Fibroblast of skin of right quadriceps (primary cell): ENCODE measurements at places on chromosomes 16 and 17.

GRCh38 chr16:72957303-72958277, 90.3 kb downstream of the ZFHX3 start:
- no peak for DNase-seq

- DNase-seq: no peak
These were observed 27.9 kb downstream of the SLFN12 start for GRCh38 chr17:35404360-35404759.

GRCh38 chr16:67948015-67948414, 4.1 kb upstream of the LCAT start:
- DNase-seq: no peak

- DNase-seq: peak; percentile 63
These were observed 893 bp downstream of the HCFC1R1 start for GRCh38 chr16:3022684-3023414.

GRCh38 chr16:88595101-88595500, 24.9 kb downstream of the ZC3H18 start:
- no peak for DNase-seq

DNA sequence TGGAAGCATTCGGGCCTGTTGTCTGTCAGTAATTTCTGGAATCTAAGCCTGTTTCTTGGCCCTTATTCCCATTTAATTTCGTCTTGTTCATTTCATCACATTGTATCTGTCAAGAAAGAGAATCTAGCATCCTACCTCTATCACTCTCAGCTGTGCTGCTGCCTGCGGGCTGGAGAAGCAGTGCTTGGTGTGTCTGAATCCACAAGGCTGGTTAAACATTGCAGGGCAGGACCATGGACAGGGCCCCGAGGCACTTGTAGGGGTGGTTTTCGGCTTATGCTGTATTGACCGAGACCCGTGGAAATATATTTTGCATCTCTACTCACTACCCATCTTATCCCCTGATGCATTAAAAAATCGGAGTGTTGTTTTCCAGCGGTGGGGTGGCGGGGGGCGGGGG, 3.1 kb downstream of the RAB11FIP4 start:
- peak; percentile 69 for DNase-seq

DNA sequence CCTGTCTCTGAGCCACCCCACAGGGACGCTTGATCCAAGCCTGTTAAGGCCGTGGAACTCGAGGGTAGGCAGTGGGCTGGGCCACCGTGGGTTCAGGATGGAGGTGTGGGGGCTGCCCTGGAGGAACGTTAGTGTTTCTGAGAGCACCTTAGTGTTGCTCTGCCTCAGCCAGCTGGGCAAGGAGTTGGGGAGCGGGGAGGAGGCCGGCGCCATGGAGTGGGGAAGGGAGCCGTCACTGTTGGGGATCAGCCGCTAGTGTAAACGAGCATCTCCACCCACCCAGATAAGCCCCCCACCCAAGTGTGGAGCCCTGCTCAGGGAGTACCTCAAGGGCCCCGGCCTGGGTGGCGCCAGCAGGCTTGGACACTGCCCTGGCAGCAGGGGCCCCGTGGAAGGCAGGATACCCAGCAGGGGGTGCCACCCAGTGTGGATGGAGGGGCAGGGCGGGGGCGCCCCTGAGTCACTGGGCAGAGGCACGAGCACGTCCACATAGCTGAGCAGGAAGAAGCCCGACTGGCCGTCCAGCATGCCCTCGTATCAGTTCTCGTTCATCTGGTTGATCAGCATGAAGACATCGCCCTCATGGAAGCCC, 98.6 kb downstream of the KPNA2 start:
- no peak for DNase-seq

GRCh38 chr17:14581186-14581830, 280.4 kb downstream of the HS3ST3B1 start:
- no peak for DNase-seq

DNA sequence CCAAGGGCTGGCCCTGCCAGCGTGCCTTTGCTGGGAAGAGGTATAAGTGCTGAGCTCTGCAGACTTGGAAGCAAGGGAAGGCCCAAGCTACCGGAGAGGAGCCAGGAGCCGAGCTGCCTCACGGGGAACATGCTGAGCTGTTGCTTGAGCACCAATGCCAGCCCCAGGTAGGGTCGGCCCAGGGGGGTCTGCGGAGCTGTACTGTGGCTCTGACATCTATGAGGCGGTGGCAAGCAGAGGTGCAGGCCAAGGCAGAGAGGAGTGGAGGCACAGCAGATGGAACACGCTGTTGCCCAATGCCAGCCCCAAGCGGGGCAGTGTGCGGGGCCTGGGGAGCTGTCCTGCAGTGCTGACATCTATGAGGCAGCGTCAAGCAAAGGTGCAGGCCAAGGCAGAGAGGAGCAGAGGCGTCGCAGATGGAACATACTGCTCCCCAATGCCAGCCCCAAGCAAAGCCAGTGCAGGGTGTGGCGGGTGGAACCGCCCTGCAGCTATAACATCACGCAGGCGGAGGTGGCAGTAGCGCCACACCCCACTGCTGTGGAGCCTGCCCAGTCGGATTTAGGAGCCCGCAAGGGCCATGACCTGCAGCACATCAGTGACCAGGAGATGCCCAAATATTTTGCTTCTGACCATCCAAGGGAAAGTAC, 10.0 kb downstream of the GGA2 start:
- no peak for DNase-seq

DNA sequence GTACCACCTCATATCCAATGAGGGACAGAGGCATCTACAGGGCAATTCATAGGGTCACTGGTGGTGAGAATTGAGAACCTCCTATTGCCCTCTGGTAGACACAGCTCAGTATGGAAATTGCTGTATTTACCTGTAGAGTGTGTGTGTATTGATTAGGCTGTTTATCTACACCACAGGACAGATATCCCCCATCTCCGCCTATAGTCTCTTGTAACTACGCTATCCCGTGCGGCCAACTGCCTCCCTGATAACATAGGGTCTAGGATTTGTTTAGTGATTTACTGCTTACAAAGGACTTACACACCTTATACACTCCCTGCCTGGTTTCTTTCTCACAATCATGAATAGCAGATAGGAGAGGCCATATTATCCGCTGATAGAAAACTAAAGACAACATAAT, 1.7 kb upstream of the STAT3 start:
- DNase-seq: no peak

- DNase-seq: no peak
These were observed 196.5 kb upstream of the CHMP6 start for GRCh38 chr17:80795090-80795580.

GRCh38 chr16:49441366-49441780, 67.8 kb downstream of the C16orf78 start:
- no peak for DNase-seq

GRCh38 chr16:81618661-81619060, 160.4 kb upstream of the PLCG2 start:
- DNase-seq: no peak

DNA sequence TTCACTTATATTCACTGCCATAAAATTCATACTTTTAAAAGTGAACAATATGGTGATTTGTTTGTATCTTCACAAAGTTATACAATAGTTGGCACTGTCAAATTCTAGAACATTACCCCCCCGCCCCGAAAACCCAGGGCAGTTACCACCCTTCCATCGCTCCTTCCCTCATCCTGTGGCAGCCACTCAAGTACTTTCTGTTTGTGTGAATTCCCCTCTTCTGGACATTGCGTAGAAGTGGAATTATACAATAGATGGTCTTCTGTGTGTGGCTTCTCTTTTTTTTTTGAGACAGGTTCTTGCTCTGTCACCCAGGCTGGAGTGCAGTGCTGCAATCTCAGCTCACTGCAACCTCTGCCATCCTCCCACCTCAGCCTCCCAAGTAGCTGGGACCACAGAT, 58.6 kb downstream of the SPECC1 start:
- DNase-seq: no peak

GRCh38 chr17:45380991-45381390, 51.7 kb downstream of the ARHGAP27 start:
- DNase-seq: no peak

GRCh38 chr17:3914312-3914670, 2.0 kb downstream of the P2RX1 start:
- DNase-seq: no peak

- no peak for DNase-seq
These were observed 1.2 kb downstream of the PCGF2 start for GRCh38 chr17:38746849-38747462.

DNA sequence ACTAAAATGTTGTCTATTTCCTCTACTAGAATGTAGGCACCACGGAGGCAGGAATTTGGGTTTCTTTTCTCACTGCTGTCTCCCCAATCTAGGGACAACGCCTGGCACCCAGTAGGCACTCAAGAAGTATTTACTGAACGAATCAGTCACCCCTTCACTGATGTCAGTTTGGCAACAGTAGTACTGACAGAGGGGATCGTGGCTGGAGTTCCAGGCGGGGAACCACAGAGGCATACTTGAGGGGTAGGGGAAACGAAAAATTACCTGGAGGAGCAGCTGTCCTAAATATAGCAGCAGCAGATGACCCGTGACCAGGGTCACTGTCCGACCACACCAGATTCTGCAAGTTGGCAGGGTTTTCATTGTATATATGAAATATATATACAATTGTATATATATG, 33.3 kb downstream of the TRIM25 start:
- DNase-seq: no peak

- DNase-seq: no peak
These were observed 175.0 kb downstream of the AIPL1 start for GRCh38 chr17:6259899-6260298.

DNA sequence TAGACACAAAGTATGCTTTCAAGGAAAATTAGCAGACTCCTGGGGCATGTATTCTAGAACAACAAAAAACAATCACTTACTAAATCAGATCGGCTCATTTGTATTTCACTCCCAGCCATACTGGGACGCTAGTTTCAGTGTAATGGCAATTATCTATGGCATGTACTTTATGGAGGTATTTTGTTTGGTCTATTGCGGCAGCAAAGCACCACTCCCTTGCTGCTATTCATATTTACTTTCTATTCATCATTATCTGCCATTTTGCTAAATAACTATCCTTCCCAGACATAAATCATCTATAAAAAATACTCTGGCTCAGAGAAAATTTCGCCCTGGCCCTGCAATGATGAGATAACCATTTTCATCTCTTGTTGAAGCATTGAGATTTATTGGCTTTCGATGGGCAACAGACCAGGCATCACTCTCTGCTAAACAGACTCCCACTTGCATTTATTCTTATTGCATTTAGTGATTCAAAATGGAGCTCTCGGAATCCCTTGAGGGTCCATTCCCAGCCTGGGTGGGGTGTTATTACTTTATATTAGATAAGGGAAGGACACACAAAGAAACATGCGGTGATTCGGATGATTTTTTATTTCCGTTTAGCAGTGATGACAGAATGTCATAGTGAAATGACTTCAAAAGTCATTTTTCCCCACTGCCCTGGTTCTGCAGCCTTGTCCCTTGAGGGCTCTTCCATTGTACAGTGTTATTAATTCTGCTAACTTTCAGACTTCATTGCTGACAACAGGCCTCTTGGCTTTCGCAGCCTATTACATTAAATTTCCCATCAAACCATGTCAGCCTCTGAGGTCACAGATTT, 225.8 kb downstream of the IRX3 start:
- no peak for DNase-seq

- peak; percentile 99 for DNase-seq
These were observed 182.0 kb downstream of the SEC14L1 start for GRCh38 chr17:77322514-77323412.

- DNase-seq: peak; percentile 79
These were observed 4.4 kb upstream of the HIC1 start for GRCh38 chr17:2050300-2051060.

- peak; percentile 41 for DNase-seq
These were observed 46.0 kb downstream of the YPEL2 start for GRCh38 chr17:59377410-59377809.

- DNase-seq: no peak
These were observed 117.0 kb downstream of the RGS9 start for GRCh38 chr17:65254166-65254565.

- DNase-seq: peak; percentile 48
These were observed 36.8 kb downstream of the WDR45B start for GRCh38 chr17:82611140-82612058.

DNA sequence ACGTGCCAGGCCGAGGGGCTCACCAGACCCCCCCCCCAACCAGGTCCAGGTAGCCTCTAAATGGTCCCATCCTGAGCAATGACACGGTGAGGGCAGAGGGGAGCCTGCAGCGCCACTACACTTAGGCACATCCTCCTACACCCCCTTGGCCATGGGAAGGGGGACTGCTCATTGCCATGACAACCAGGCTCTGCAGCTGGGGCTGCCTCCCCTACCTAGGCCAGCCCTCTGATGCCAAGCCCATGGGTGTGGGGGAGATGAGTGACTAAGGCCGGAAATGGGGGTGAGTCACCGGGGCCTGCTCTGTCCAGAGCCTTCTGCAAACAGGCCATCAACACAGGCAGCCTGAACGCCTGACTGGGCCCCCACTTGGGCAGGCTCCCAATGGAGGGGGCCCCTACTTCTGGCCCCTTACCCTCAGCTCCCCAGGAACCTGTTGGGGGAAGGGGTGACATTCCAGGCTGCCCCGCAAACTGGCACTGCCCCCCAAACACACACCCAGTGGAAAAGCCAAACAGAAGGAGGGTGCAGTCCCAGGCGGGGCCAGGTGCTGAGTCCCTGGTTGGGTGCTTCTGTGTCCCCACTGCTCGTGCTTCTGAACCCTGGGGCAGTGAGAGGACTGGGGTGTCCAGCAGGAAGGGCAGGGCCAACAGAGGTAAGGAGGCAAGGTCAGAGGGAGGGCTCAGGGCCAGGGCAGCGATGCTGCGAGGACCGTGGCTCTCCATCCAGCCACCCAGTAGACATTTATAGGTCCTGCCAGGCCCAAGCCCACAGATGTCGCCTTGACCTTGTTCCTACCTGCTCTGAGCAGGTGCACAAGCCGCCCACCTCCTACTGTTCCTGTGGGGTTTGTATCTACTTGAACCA, 8.2 kb downstream of the PLCD3 start:
- DNase-seq: peak; percentile 89

- no peak for DNase-seq
These were observed 3.0 kb upstream of the COL1A1 start for GRCh38 chr17:50204431-50204830.

GRCh38 chr17:40317345-40317873, 8.4 kb downstream of the RARA start:
- peak; percentile 76 for DNase-seq

DNA sequence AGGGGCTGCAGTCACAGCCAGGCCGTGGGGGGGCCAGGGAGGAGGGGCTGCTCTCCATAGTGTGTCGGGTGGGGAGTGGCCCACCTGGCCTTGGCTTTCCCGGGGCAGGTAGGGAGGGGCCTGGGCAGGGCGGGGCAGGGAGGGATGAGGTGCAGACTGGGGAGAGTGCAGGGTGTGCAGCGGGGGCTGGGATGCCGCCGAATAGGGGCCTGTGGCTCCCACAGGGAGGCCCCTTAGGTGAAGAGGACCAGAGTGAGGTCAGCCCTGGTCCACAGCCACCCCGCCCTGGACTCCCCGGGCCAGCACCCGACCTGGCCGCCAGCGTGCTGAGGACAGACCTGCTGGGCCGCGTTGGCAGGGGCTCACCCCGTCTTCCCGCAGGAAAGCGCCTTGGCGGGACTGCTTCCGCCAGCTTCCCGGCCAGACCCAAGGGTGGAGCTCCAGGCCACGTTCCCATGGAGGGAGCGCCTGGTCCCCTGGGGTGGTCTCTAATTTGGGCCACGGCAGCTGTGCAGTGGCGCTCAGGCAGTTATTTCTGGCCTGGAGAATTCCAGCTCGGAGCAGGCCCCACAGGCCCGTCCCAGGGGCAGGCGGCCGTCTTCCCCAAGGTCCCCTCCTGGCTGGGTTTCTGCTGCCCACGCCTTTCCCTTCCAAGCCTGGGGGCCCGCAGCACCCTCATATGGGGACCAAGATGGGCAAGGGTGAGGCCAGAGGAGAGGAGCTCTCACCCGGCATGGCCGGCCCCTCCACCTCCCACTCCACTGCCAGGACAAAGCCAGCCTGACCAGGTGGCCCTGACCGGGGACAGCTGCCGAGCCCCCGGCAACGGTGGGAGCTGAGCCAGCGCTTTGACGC, 27.9 kb downstream of the CACNA1H start:
- no peak for DNase-seq
